ENCODE measurements at places on chromosomes 1 and 21.

DNA sequence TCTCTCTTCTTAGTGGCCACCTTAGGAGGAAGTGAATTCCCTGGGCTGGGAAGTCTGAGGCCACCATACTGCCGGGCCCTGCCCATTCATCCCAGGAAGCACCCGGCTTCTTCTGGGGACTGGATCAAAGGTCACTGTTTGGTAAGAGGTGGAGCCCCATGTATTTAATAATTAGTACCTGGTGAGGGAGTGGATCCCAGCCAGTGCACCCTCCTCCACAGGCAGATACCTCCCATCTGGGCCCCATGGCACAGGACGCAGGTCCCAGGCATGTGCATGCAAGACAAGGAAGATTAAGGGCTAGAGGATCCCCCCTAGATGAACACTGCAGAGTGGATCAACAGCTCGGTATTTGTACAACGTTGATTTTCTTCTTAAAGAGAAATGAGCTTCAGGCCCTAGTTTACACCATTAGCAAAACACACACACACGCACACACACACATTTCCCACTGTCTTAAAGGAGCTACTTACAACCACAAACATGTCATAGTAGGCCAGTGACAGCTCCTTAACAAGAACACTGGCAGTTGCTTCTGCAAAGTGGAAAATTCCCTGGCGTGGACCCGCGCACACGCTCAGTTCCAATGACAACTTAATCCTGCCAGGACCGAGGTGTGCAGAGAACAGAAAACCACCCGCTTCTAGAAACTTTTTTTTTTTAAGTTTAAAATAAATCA, 90.7 kb downstream of the MRPL37 start:
- DNase-seq, result peak; percentile 9

GRCh38 chr1:226990133-226990716, 50.1 kb downstream of the COQ8A start:
- DNase-seq, result peak; percentile 22

DNA sequence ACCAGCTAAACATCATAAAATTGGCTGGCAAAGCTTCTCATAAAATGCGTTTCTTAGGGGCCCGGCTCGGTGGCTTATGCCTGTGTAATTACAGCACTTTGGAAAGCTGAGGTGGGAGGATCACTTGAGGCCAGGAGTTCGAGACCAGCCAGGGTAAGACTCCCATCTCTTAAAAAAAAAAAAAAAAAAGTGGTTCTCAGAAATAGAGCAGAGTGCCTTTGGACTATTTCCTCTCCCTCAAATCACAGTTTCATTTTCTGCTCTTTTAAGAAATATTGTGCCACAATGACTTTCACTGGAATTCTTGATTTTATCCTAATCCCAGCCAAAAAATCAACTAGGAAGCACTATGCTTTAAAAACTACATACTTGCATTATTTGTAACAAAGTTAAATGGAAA, 13.3 kb downstream of the HSF2BP start:
- DNase-seq, result no peak

DNA sequence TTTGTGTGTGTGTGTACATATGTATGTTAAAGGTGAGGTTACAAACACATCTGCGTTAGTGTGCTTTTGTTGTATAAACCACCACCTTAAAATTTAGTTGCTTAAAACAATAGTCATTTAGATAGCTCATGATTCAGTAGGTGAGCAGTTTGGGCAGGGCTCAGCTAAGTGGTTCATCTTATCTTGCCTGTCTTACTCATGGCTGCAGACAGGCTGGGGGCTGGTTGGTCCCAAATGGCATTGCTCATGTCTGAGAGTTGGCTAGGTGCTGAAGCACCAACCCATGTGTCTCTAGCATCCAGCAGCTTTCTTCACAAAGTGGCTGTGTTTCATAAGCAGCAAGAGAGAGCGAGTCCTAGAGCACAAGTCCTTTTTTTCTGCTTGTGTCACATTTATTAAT, 91.4 kb downstream of the MACF1 start:
- DNase-seq, result no peak

GRCh38 chr21:40841524-40842196, 5.3 kb downstream of the DSCAM start:
- no peak for DNase-seq

- DNase-seq, result peak; percentile 61
Observed at GRCh38 chr1:92583821-92584760, 97.4 kb upstream of the GFI1 start.
